COR-L47 (cell line): ENCODE measurements at places on chromosomes 6 and 20.

GRCh38 chr20:50587291-50587961, 77.2 kb downstream of the PTPN1 start:
- peak; percentile 95 for DNase-seq

DNA sequence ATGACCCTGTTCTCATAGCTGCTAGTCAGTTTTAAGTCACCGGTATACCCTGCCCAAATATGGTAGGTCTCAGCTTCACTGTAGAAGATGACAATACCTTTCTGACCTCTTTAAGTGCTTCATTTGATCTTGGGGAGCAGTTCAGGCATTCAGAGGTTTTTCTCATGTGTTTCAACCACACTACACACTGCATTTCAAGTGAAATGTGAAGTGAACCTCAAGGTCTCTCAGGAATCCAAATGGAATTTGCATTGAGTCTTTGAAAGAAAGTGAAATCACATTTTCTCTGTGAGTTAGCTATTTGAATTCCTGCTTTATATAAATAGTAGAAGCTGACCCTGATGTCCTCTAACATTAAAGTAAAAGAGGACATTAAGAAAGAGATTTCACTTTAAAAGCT, 461.6 kb downstream of the ADGRB3 start:
- no peak for DNase-seq

- DNase-seq, result no peak
Observed at GRCh38 chr6:57265755-57266221, 43.7 kb upstream of the RAB23 start.

DNA sequence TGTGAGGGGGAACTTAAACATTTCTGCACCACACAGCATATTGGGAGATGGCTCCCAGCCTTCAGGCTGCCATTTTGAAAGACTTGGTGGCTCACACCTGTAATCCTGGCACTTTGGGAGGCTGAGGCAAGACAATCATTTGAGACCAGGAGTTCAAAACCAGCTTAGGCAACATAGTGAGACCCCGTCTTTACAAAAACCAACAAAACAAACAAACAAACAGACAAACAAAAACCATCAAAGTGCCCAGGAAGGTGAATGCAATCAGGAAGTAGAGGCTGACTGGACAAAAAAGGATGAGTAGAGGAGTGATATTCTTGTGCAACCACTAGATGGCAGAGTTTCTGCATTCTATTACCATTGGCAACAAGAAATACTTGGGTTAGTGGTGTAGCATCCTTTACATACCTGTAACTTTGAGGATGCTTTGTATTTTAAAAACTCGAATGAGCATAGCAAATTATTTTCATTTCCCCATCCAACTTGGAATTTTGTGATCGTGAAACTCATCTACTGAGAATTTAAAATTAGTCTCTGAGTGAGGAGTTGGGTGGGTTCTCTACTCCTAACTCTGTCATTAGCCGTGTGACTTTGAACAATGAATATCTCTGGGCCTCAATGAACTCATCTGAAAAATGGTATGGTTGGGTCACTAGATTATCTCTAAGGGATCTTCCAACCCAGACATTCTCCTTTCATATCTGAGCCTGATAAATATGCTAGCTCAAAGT, 84.4 kb downstream of the CRYBG1 start:
- DNase-seq, result peak; percentile 8

DNA sequence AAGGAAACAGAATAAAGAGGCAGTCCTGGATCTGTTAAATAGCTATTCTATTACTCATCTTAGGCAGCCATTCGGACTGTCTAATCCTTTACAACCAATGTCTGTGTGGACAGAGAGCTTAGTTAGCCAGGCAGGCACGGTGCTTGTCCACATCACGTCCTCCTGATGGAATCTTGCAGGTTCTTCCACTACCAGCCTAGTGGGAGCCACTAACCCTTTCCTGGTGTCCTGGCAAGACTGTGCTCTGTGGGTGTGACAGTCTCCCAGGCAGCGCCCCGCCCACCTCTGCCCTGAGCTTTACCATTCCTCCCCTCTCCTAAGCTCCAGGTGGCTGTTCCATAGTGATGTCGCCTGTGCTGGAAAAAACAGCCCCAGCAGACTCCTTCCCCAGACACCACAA, 78.3 kb upstream of the CLDN20 start:
- DNase-seq, result peak; percentile 27

DNA sequence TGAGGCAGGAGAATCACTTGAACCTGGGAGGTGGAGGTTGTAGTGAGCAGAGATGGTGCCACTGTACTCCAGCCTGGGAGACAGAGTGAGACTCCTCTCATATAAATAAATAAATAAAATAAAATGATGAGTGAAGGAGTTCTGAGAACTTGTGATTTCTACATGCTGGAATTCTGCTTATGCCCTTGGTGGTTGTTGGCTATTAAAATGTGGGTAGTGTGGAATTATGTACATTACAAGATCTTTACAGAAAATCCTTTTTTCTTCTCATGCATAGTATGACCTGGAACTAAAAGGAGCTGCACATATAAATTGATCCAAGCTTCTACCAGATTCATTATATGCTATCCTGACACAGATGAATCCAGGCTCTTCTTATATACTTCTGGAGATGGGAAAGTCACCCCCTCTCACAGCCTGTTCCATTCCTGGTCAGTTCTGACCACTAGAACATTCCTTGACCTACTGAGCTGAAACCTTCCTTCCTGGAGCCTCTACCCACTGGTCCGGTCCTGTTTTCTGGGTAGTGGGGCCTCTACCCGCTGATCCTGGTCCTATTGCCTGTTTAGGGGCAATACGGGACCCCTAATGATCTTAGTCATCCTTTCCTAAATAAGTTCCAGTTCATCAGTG, 37.7 kb upstream of the TAF8 start:
- no peak for DNase-seq

- no peak for DNase-seq
Observed at GRCh38 chr20:34583544-34583943, 25.0 kb downstream of the MAP1LC3A start.

DNA sequence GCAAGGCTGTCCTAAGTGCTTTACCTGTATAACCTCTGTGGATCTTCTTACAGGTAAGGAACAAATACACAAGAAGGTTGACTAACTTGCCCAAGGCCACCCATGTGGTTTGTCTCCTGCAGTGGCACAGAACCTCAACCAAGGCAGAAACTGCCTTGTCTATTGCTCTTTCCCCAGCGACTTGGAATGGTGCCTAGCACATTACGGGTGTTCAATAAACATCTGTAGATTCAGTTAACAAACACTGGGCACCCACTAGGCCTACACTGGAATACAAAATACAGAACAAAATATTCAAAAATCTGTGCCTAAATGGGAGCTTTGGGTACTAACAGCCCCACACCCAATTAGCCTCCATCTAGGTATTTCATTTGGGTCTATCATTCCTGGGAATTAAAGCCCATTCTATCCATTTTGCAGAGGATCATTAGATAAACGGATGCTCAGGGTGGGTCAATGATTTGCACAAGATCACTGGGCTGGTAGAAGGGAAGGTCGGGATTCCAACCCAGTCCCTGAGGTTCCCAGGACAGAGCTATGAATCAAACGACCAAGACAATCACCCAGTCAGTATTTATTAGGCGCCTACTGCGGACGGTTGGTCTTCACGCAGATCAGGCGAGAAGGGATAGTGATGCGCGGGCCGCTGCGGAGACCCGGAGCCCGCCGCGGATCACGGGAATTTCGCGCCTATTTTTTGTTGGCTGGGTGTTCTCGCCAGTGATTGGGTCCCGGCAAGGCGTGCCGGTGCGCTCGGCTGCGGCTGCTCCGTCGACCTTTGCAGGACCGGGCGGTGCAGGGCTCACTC, at the start of gene STK35:
Gene STK35, plus strand, starts transcription at position 771 of the 808 bp plus-strand sequence. CDS start 55 bp downstream, outside the sequence.
- peak; percentile 79 for DNase-seq

DNA sequence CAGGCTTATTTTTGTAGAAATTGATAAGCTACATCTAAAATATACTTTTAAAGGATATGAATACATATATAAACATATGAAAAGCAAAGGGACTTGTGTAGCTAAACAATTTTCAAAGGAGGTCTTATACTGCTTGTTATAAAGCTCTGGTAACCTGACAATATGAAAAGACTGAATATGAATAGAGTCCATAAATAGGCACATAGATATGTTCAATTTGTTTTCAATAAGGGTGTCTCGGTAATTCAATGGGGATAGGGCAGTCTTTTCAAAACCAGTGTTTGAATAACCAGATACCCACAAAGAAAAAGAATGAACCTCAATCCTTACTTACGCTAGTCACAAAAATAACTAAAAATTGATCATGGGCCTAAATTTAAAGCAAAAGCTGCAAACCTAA, 9.3 kb upstream of the MAP3K5 start:
- no peak for DNase-seq

DNA sequence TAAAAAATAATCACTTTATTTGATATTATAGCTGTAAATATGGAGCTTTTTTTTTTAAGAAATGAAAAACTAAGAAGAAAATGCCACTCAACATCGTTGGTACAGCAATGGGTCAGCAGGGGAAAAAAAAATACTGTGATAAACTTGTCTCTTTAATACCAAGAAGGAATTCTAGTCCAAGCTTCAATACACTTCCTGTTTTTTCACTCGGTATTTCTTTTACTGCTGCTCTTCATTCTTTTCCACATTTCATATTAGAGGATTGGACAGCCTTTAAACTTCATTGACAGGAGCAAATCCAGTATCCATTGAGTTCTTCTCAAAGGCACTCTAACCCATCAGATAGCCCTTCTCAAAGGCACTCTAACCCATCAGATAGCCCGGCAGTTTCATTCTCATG, 22.2 kb upstream of the EZR start:
- DNase-seq, result no peak
